ENCODE measurements at places on chromosomes 11 and 22.

- DNase-seq, result no peak
Observed at GRCh38 chr11:100892886-100893285, 205.8 kb downstream of the ARHGAP42 start.

DNA sequence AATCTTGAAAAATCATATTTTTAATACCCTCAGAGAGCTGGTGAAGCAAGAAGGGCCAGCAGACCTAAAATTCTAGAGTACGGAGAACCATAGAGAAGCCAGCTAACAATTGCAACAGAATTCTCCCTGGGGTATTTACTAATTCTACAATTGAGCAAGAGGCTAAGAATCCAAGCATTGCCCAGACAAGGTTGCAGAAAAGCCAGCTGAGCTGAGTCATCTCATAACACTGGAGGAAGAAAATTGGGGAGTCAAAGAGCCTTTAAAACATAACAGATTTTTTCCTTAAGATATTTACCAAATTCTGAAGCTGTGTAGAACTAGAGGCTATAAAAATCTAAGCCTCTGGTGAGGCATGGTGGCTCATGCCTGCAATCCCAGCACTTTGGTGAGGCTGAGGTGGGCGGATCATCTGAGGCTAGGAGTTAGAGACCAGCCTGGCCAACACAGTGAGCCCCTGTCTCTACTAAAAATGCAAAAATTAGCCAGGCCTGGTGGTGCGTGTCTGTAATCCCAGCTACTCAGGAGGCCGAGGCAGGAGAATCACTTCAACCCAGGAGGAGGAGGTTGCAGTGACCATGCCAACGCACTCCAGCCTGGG, 13.6 kb upstream of the TMEM216 start:
- no peak for DNase-seq

DNA sequence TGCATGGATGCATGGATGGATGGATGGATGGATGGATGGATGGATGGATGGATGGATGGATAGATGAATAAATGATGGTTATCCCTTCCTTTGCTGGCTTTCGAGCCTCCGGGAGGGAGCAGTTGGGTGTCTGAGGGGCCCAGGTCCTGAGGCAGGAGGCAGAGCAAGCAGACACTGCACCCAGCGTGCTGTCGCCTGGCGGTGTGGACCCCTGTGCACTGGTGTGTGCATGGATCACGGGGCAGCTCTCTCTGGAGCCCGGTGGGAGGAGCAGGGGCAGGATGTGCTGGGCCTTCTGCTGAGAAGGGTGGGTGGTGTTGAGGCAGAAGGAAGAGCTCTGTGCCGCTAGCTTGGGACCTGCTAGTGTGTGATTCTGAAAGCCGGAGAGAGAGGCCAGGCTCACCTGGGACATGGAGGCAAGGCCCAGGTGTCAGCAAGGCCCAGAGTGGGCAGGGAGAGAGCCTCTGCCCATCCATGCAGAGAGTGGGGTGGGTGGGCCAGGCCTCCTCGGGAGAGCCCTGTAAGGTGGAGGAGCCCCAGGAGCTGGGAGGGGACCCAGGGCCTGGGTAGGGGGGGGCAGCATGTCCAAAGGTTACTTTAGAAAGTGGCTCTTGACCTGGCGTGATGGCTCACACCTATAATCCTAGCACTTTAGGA, 254.4 kb downstream of the BRD1 start:
- no peak for DNase-seq

DNA sequence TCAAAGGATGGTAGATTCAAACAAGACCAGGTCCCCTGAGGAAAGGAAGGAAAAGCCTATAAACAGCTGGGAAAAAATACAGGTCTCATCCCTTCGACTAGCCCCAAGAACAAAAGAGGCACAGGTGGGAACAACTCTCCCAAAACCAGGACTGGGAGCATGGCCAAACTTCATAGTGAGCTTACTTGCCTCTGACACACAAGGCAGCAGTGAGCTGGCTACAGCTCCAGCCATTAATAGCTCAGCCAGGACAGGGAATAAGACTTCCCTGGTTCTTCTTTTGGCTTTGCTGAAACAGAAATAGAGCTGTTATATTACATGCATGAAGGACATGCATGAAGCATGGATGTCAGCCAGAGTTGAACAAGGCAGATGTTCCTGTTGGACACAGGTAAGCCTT, at the start of gene OR10A2:
Gene OR10A2, plus strand, starts transcription at position 97 of the 400 bp plus-strand sequence. CDS start 6,698 bp downstream, outside the sequence.
- no peak for DNase-seq

DNA sequence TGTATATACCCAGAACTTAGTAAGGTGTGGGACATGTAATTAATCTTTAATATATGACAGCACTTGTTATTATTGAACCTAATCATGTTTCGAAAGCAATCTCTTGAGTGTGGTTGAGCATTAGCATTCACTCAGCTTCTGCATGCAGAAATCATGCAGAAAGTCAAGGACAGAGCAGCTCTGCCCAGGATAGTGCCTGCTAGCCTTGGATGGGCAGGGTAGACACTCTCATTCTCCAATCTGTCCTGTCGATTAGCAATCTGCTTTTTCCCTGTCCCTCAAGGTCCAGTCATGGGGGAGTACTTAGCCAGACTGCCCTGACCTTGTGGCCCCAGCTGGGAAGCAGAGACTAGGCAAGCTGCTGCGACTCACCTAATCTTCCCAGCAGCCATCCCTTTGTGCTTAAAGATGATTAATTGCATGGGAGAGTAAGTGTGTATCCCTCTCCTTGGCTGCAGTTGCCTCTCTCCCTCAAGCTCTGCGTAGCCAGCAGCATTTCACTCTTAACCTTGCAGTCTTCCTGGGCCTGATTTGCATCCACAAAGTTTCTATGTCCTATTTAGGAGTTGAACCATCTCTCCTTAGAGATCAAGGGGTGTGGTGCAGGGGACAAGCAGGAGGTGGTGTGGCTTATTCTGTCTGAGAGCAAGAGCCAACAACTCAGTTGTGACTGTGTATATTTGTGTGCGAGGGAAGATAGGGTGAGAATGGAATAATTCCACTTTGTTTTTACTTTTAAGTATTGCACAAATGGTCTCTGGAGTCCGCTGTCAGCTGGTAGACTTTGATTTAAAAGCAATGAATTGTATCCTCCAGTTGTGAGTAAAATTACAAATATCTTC, 101.4 kb downstream of the FDX1 start:
- DNase-seq, result no peak

DNA sequence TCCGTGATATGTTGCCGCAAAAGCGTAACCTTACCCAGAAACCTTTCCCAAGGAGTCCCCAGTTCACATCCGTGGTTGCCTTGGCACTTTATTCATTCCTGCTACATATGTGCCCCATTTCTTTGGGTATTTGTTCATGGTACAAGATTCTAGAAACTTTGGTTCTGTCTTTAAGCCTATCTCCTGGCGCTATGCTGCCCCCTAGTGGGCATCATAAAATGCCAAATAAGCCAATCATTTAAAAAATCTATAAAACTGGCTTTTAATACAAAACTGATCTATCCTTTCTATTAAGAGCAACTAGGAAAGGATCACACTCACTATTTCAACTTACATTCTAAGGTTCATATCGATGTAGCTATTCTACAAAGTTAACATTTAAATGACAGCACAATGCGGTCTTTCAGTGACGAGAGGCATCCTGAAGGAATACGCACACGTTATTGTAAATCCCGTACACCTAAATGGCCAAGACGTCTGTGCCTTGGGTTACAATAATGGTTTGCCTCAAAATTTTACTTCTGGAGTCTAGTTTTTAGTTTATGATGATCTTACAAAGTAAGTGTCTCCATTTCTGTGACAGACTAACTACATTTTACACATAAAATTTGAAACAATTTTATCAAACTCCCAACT, 16.2 kb downstream of the PIWIL3 start:
- peak; percentile 23 for DNase-seq

DNA sequence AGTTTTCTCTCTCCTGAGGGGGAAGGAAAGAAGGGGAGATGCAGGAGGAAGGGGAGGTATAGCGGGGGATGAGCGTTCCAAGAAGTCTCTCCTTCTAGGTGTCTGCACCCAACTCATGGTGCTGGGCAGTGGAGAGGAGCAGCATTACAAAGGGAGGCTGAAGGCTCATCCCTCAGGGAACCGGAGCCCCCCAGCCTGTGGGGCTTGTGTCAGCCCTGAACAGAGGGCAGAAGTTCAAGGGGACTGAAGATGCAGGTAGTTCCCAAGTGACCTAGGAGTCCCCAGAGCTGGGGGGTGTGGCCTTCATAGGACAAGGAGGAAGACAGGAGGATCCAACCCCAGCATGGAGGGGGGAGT, 1.8 kb downstream of the C11orf68 start:
- no peak for DNase-seq

- DNase-seq, result no peak
Observed at GRCh38 chr22:27250886-27251285, 550.7 kb downstream of the MN1 start.

- DNase-seq, result no peak
Observed at GRCh38 chr22:41021061-41021612, 70.0 kb downstream of the RBX1 start.

GRCh38 chr22:47049078-47049624, 286.7 kb downstream of the TBC1D22A start:
- DNase-seq, result no peak

- DNase-seq, result no peak
Observed at GRCh38 chr11:68857037-68857586, 15.4 kb upstream of the CPT1A start.

DNA sequence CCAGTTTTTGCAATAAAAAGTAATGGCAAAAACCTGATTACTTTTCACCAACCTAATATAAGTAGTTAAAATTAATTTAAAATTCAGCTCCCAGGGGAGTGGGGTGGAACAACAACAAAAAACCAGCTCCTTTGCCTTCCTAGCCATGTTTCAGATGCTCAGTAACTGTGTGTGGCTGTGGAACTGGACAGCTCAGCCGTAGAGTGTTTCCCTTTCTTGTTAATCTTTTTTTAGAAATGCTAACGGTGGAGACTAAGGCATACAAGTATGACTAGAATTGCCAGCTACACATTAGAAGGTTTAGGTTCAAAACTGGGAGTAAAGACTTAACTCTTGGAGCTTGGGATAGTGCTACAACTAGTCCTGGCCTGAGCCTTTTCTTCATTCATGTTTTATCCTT, 45.0 kb downstream of the PPP6R3 start:
- DNase-seq, result no peak

- no peak for DNase-seq
Observed at GRCh38 chr11:61964058-61964665, 3.3 kb downstream of the FTH1 start.

GRCh38 chr22:42160251-42160650, 29.6 kb upstream of the CYP2D6 start:
- no peak for DNase-seq

GRCh38 chr11:13438291-13438690, 24.7 kb downstream of the BTBD10 start:
- DNase-seq, result no peak

DNA sequence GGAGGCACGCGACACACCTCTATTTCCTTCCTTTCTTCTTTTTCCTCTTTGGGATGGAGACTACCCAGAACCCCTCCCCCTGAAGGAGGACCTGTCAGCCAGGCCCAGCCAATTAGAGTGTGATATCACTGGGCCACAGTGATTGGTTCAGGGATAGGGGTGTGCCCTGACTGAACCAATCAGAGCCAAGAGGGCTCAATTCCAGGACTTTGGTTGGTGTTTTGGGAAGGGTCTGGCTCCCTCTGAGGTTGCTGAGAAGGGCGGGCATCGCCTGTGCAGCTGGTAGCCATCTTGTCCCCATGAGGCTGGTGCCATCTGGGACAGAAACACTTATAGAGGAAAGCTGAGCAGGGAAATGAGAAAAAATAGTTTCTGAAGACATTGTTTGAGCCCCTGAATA, 71.4 kb downstream of the CHST1 start:
- no peak for DNase-seq

DNA sequence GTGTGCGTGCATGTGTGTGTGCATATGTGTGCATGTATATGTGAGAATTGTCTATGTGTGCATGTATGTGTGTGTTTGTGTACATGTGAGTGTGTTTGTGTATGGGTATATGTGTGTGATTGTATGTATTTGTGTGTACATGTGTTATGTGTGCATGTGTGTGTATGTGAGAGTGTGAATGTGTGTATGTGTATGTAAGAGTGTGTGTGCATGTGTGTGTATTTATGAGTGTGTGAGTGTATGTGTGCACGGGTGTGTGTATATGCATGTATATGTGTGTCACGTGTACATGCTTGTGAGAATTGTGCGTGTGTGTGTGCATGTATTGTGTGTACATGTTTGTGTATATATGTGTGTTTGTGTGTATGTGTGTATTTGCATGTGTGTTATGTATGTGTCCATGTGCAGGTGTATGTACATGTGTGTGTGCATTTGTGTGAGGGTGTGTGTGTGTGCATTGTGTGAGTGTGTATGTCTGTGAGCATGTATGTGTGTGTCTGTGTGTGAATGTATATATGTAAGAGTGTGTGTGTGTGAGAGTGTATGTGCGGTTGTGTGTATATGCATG, 16.0 kb downstream of the MB start:
- DNase-seq, result no peak

GRCh38 chr11:120566176-120566575, 54.6 kb downstream of the GRIK4 start:
- DNase-seq, result no peak

DNA sequence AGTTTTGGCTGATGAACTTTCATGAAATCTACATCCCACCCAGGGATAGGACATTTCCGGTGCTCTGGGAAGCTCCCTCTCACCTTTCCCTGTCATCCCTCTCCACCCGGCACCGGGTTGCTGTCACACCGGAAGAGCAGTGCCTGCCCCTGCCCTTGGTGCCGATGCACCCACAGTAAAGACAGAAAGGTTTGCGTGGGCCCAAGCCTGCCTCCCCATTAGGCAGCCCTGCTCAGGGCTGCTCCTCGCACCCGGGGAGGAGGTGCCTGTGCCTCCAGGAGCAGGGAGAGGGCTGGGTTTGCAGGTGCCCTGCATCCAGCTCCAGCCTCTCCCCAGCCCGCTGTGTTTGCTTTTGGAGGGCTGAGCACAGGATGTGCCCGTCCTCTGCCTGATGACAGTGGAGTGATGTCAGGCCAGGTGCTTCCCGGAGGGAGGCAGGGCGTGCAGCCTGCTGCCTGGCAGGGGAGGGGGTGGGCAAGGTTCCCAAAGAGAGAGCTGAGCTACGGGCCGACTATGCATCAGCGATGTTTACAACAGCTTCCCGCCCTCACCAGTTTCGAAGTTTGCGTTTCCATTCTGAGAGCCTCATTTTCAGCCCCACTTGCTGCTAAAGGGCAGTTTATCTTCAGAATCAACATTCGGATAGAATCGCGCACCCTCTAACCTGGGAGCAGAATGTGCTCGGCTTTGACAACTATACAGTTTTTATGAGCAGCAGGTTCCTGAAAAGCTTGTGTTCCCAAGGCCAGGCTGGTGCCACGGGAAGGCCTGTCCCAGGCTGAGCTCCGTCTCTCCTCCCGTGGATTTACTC, 83.2 kb upstream of the CLDN5 start:
- DNase-seq, result no peak

GRCh38 chr11:2681408-2682145, 18.2 kb downstream of the KCNQ1OT1 start:
- no peak for DNase-seq

GRCh38 chr22:19397734-19398104, 33.8 kb downstream of the HIRA start:
- DNase-seq, result no peak

DNA sequence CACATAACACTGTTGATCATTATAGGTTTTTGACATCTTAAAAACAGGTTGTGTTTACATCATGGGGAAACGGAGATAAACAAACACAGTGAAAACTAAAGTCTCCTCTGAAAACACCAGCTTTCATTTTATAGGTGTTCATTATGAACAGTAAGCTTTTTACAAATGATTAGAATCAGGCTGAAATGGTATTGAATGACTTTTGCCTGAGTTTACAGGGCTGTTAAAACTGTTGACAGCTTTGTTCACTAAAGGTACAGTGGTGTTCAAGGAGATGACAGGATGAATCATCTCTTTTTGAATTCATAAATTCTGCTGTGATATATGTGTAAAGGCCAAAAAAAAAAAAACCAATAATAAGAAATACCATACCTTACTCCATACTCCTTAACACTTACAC, 184.6 kb upstream of the CNTN5 start:
- no peak for DNase-seq

- DNase-seq, result peak; percentile 78
Observed at GRCh38 chr22:23849009-23850006, 8.4 kb upstream of the SLC2A11 start.
